Activated CD8-positive, alpha-beta memory T cell treated with anti-CD3 and anti-CD28 coated beads, Interleukin-2, amount 50 U/mL, for 4 hours (primary cell): ENCODE measurements at places on chromosomes 6 and 20.

- no peak for DNase-seq
Observed at GRCh38 chr6:97195117-97195516, 87.9 kb downstream of the MMS22L start.

- no peak for DNase-seq
Observed at GRCh38 chr6:25883991-25884390, 9.9 kb upstream of the SLC17A3 start.

DNA sequence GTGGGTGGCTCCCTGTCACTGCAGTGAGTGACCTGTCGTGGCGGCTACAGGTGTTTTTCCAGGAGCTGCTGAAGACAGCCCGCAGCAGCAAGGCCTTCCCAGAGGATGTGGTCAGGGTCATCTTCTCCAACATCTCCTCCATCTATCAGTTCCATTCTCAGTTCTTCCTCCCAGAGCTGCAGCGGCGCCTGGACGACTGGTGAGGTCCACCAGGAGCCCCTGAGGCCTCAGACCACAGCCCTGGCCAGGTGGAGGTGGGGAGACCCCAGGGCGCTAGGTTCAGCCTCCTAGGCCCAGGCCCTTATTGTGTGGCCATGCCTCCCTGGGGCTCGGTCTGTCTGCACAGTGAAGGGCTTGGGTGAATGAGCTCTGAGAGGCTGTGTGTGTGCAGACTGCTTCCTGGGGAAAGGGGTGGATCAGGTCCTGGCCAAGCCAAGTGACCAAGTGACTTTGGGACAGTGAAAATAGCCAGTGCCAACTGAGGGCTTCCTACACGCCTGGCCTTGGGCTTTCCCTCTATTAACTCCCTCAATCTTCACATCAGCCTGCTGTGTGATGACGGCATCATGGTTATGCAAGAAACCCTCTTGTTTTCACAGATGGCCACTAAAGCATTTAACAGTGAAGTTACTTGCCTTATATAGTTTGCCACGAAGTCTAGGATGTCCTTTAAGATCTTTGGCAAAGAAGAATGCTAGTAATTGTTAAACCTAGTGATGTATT is 6.4 kb downstream of the FGD2 start:
- DNase-seq = no peak

DNA sequence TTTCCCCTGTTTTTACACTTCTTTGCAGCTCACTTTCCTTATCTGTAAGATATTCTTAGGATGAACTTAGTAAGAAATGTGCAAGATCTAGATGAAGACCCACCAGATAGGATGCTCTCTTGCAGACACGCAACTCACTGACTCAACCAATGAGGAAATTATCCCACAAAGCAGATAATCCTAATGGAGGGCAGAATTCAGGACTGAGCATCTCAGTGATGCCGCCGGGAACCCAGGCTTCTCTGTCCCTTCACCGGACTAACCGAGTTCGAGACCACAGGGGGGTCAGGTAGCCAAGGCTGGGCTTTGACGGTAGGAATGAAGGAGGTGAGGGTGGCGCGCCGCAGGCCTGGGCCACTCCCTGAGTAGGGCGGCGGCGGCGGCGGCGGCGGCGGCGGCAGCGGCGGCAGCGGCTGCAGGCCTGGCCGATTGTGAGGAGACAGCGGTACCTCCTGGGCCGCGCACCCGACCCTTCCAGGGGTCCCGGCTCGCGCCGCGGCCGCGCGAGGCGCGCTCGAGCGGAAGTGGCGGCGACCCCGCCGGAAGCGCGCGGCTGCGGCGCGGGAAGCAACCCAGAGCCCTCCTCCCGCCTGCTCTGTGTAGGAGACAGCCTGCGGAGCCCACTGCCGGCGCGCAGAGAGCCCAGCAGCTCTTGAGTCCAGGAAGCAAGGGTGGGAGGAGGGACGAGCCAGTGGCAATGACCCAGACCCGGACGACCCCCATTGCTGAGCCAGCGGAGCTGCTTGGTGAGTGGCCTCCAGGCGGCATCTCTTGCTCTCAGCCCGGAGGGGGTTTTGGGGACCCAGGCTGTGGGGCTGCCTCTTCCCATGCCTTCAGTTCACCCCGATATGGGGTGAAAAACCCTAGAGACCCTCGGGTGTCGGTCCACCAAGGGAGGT is at the start of gene KHDC1:
TSS of gene KHDC1 (minus strand) at position 526 of the 899 bp plus-strand sequence. CDS start 20,679 bp downstream, outside the sequence.
- DNase-seq = peak; percentile 58

DNA sequence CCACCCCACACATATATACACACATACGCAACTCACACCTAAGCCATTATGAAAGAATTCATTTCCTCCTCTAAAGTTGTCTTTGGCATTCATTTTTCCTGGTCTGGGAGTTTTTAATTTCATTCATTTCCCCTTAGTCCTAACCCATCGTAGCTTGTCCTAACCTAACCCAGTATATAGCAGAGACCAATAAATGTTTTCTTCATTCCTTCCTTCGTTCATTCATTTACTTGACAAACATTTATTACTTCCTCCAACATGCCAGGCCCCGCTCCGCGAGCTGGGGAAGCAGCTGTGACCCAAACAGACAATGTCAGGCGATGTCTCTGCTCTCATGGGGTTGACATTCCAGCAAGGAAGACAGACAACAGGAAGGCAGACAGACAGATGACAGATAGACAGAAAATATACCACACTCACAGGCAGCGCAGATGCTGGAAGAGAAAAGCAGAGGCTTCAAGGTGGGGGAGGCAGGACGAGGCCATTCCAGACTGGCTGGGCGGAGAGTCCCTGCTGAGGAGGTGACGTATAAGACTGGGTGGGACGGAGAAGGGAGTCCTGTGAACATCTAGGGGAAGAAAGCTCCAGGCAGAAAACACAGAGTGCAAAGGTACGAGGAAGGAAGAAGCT is 33.7 kb upstream of the SIRPA start:
- no peak for DNase-seq

GRCh38 chr20:47757145-47758035 is 27.9 kb downstream of the SULF2 start:
- DNase-seq = no peak

- DNase-seq = no peak
Observed at GRCh38 chr6:5670811-5671561, 335.7 kb downstream of the NRN1 start.

- no peak for DNase-seq
Observed at GRCh38 chr6:3385660-3386151, 71.1 kb downstream of the SLC22A23 start.

DNA sequence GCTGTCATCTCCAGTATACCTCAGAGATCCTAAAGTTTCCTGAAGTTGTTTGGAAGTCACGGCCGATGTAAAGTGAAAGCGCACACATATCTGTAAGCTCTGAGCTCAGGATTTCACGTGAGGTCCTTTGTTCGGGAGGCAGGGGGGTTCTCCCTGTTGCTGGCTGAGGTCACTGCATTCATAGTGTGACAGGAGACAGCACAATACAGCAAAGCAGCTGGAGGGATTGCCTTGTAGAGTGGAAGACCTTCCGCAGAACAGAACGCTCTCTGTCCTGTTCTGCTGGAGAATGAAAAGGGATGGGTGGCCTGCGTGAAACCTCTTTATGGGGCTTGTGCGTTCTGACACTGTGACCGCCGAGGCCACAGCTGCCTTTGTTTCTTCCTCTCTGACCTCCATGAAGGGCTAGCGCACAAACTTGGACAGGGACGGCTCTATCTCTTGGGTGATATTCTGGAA is 13.4 kb upstream of the SERPINB1 start:
- DNase-seq = no peak

DNA sequence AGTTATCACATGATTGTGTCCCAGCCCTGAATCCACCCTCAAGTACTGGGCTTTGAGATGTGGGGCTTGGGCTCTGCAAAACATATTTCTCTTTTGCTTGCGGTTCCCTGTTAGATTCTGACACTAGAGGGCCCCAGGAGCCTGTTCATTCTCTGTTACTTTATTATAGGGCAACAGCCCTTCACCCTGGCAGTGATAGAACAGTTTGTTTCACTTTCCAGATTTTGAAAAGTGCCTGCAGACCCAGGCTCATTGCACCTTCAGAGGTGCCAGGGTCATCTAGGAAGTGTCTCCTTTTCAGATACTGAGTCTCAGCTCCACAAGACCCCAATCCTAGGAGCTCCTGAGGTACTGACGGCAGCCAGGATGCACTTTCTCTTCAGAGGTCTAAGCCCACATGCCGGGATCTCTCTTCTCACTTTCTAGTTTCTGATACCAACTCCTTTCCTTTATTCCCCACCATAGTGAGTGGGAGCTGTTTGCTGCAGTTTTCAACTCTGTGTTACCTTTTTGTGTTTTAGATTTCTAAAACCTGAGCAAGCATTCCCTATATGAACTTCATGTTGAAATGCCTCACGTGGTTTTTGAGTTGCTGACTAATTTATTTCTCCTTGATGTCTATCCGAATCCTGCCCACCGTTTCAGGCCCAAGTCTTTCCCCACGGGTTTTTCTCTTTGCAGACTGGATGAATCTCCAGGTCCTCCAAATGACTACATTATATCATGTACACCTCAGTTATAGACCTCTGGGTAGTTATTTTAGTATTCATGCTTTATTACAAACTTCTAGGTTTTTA is 10.9 kb downstream of the ABT1 start:
- DNase-seq = peak; percentile 50

GRCh38 chr6:65064844-65065243 is 642.2 kb downstream of the EYS start:
- DNase-seq = no peak

DNA sequence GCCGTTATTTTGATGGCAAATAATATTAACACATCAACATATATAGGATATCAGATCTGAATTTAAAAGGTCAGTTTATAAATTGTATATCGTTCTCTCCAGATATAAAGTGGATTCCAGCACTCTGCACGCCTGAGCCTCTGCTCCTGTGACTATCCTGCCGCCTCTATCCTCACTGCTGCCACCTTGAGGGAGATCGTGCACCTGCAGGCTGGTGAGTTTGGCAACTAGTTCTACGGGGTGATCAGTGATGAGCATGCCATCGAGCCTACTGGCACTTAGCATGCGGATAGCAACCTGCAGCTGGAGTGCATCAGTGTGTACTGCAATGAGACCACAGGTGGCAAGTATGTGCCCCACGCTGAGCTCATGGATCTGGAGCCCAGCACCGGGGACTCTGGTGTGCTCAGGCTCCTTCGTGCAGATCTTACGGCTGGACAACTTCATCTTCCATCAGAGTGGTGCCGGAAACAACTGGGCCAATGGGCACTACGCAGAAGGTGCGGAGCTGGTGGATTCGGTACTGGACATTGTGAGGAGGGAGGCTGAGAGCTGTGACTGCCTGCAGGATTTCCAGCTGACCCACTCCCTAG is 84.9 kb downstream of the FBXO5 start:
- DNase-seq = peak; percentile 64

- DNase-seq = no peak
Observed at GRCh38 chr20:13478366-13478765, 160.4 kb downstream of the TASP1 start.

DNA sequence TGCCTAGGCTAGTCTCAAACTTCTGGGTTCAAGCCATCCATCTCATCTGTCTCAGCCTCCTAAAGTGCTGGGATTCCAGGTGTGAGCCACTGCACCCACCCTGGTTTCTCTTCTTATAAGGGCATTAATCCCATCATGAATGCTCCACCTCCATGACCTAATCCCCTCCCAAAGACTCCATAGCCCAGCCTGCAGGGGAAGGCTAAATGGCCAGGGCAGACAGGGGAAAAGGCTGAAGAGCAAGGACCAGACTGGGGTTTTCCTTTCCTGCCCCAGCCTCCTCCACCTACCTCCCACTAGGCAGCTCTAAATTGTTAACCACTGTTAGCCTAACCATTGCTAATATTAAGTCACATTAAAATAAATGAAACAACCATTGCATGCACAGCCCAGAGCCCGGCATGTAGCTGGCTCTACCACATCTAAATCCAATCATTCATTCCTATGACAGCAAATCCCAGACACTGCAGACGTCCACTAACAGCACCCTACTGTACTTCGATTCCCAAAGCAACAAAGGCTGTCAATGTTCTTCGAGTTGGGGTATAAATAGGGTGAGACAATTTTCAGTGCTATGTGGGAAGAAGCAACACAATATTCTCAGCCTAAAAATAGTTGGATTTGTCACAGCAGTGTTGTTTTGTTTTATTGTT is 243.2 kb upstream of the ARID1B start:
- no peak for DNase-seq

- no peak for DNase-seq
Observed at GRCh38 chr20:13017883-13018535, 9.2 kb downstream of the SPTLC3 start.

- no peak for DNase-seq
Observed at GRCh38 chr6:27582928-27583725, 110.2 kb upstream of the ZNF184 start.
